ENCODE measurements at places on chromosomes 11 and 22.
A peak's percentile ranks its signal among the peaks of the same experiment; 100 is the strongest.

- no peaks in the 10 kb centered on the region for H3K4me1 ChIP-seq
- no peak overlapping the region for H3K27ac ChIP-seq
- DNase-seq, result no peak
- no peaks in the 10 kb centered on the region for H3K27me3 ChIP-seq
These were observed 134.9 kb downstream of the RCN1 start for GRCh38 chr11:32225571-32226285.

- DNase-seq, result no peak
- H3K36me3 ChIP-seq, result no peaks in the 10 kb centered on the region
- H3K27ac ChIP-seq, result no peak overlapping the region
- H3K27me3 ChIP-seq, result no peaks in the 10 kb centered on the region
These were observed 8.2 kb downstream of the SOX6 start for GRCh38 chr11:16347928-16348685.

GRCh38 chr11:122192634-122193255, 76.7 kb upstream of the BLID start:
- peak overlapping the region; percentile 63 for H3K27ac ChIP-seq
- no peak for DNase-seq
- peaks cover 97% of the 10 kb centered on the region for H3K4me1 ChIP-seq
- no peaks in the 10 kb centered on the region for H3K36me3 ChIP-seq

- H3K36me3 ChIP-seq, result no peaks in the 10 kb centered on the region
- no peak overlapping the region for H3K4me3 ChIP-seq
- no peaks in the 10 kb centered on the region for H3K4me1 ChIP-seq
These were observed 200.8 kb upstream of the ZC3H12C start for GRCh38 chr11:109892321-109892794.

DNA sequence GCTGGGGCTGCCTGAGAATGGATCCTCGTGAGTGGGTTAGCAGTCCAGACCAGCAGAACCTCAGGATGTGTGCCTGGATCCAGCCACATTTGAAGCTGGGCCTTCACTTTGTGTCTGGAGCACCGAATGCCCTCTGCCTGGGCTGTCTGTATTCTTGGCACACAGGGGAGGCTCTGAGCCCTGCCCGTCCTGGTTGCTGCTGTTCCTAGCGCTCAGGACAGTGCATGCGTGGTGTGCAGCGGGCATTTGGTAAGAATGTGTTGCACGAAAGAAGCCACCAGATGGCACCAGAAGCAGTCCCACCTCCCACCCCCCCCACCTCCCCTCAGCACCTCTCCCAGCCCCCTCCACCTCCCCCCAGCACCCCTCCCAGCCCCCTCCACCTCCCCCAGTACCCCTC, 4.1 kb upstream of the MAPK11 start:
- no peak for DNase-seq
- peaks cover 39% of the 10 kb centered on the region for H3K36me3 ChIP-seq
- no peak overlapping the region for H3K27ac ChIP-seq
- peaks cover 28% of the 10 kb centered on the region for H3K4me1 ChIP-seq

DNA sequence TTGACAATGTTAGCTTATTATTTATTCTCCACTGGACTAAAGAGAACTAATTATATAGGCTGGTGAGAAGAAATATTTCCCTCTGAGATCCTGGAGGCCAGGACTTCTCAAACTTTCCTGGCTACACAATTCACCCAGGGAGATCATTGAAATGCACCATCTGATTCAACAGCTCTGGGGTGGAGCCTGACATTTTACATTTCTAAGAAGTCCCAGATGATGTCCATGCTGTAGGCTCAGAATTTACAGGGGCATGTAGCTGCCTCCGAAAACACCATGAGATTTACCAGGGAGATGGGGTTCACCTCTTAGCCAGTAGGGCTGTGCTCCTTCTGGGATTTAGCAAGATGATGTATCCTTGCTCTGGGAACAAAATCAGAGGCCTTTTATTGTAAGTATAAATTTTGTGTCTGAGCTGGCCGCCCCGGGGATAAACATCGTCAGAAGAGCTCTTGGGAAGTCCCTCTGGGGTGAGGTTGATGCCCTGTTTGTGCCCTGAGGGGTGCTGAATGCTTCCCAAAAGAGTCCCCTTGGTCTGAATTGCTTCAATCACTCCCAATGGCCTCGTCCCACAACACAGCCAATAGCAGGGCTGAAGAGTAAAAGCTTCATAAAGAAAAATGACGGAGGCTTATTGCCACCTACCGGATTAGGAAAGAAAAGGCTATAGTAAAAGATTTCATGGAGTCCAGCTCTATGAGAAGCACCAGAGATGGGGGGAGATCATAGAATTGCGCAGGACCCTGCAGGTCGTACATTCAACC, 33.4 kb upstream of the API5 start:
- no peak for DNase-seq
- H3K27me3 ChIP-seq, result peaks cover 15% of the 10 kb centered on the region
- no peak overlapping the region for H3K4me3 ChIP-seq
- no peak overlapping the region for H3K27ac ChIP-seq
- H3K36me3 ChIP-seq, result no peaks in the 10 kb centered on the region
- no peaks in the 10 kb centered on the region for H3K4me1 ChIP-seq

DNA sequence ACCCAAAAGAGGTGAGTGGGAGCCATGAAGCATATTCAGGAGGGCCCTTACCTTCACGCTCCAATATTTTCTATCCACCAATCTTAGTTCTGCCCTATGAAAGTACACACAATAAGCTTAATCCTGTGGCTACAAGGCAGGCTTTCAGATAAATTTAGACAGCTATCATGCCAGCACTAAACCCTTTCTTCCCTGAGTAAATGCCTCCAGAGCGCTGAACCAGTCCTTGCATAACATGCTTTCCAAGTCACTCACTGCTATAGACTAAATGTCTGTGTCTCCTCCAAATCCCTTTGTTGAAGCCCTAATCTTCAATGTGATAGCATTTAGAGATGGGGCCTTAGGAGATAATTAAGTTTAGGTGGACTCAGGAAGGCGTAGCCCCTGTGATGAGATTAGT, 50.3 kb upstream of the FIBIN start:
- H3K4me3 ChIP-seq, result no peak overlapping the region
- H3K27ac ChIP-seq, result peak overlapping the region; percentile 58
- peaks cover 35% of the 10 kb centered on the region for H3K4me1 ChIP-seq
- no peaks in the 10 kb centered on the region for H3K27me3 ChIP-seq
- H3K36me3 ChIP-seq, result no peaks in the 10 kb centered on the region
- DNase-seq, result no peak

GRCh38 chr11:65506772-65507505, 8.1 kb downstream of the MALAT1 start:
- H3K27ac ChIP-seq, result peak overlapping the region; percentile 99
- H3K4me3 ChIP-seq, result peak overlapping the region; percentile 74
- peaks cover 28% of the 10 kb centered on the region for H3K4me1 ChIP-seq
- H3K27me3 ChIP-seq, result no peaks in the 10 kb centered on the region

- H3K4me3 ChIP-seq, result no peak overlapping the region
- H3K4me1 ChIP-seq, result no peaks in the 10 kb centered on the region
- H3K36me3 ChIP-seq, result no peaks in the 10 kb centered on the region
- no peak for DNase-seq
- peaks cover 61% of the 10 kb centered on the region for H3K27me3 ChIP-seq
- no peak overlapping the region for H3K27ac ChIP-seq
These were observed 64.8 kb downstream of the PHF21B start for GRCh38 chr22:44944883-44945601.

Data from tibial artery (tissue), 4 donors.